IMR-90 (cell line): ENCODE measurements at places on chromosomes 16 and 17.
A peak's percentile ranks its signal among the peaks of the same experiment; 100 is the strongest.

GRCh38 chr16:85027958-85028684 lies 526 bp downstream of the KIAA0513 start:
- DNase-seq: no peak

DNA sequence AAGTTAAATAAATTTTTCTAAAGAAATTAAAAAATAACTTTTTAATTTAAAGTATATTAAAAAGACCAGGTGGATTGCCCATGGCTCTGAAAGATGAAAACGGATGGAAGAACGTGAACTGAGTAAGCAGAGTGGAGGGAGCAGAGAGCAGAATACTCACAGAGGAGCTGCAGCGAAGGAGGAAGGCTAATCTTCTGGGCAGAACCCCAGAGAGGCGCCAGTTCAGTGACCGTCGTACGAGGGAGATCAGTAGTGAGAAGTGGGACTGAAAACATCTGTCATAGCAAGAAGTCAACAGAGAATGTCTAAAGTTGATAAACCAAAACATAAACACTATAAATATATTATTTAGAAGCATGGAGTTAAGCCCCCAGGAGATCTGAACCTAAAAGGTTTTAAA lies 34.9 kb downstream of the UBE2G1 start:
- no peak for DNase-seq

DNA sequence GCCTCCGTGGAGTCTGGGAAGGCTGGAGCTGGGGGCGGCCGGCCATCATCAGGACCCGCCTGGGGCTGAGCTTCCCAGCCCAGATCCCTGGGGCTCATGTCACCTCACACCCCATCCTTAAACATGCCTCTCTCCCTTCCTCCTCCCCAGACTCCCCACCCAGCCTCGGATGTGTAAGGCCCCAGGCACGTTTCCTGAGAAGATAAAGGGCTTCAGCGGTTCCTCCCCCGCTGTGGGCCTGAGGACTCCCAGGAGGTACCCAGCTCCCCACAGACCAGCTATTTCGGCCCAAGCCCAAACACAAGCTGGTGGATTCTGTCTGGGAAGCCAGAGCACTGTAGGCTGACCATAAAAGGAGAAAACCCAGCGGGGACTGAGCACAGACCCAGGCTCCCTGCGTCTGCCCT lies 49.2 kb downstream of the MYH11 start:
- peak; percentile 45 for DNase-seq

DNA sequence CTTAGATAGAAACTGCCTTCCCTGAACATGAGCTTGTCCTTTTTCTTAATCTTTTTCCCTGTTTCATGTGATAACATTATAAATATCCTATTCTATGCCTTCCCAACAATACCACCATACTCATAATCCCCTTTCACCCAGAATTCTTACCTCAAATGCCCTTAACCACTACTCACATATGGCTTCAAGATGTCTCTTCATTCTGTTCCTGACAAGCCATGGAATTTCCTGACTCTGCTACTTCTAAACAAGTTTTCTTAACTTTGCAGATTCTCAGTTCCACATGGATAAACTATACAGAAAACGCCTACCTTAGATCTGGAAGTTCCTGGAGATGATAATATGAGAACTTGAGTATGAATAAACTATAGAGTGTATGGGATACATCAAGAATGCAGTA lies 1217.8 kb downstream of the CDH8 start:
- DNase-seq: no peak

- no peak for DNase-seq
These were observed 84.0 kb downstream of the TNRC6C start for GRCh38 chr17:78042542-78042941.

DNA sequence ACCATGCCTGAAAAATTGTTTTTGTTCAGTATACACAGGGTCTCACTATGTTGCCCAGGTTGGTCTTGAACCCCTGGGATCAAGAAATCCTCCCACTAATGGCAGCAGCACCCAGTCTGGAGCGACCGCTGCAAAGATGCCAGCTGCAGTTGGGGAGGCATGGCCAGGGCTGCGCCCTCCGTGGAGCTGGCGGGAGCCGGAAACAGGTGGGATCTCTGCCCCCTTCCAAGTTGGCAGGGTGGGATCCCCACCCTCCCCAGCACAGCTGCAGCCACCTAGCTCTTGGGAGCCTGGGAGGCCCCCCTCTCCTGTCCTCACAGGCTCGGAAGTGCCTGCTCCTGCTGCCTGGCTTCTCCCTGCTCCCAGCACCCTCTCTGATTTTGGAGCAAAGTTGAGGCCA lies 176.8 kb downstream of the ZNF423 start:
- no peak for DNase-seq

- no peak for DNase-seq
These were observed 6.2 kb upstream of the ACTG1 start for GRCh38 chr17:81518785-81519283.

DNA sequence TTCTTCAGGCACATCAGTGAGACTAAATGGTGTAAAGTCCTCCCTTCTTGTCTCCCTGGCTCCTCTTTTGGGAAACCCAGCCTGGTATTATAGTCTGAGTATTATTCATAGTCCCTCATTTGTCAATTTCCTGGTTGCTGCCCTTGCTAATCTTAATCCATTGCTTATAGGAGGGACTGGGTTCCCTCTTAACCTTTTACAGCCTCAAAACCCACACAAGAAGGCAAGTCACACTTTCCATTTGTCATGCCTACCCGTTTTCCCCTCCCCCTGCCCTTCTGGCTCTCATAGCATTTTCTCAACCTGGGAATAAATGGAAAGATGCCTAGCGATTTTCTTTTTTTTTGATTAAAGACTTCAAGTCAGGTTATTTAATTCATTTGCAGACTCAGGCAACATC lies 124.8 kb downstream of the MAP2K6 start:
- DNase-seq: no peak
